Cardiac septum (tissue), 1 donor: ENCODE measurements at places on chromosomes 1 and 21. TPM values are rescaled to one million over a fixed set of nuclear protein-coding genes. Genes with fewer than 3 reads are reported as not detected.

Gene PTPN14
- total RNA-seq = 67.7 TPM

Gene ASPM
- total RNA-seq = 0.57 TPM

Gene TNFAIP8L2
- 0.86 TPM for total RNA-seq

Gene CFHR1
- total RNA-seq = not detected

Gene CD2
- total RNA-seq = 0.75 TPM

Gene SDC3
- 29.7 TPM for total RNA-seq

Gene CRP
- total RNA-seq = not detected

Gene CHI3L2
- total RNA-seq = 0.57 TPM

Gene SLAMF6
- total RNA-seq = 0.13 TPM

Gene S100A2
- total RNA-seq = 5.0 TPM

Gene FAM177B
- not detected for total RNA-seq

Gene ANKRD45
- total RNA-seq = 0.32 TPM

Gene CHODL
- 0.57 TPM for total RNA-seq

Gene ELAPOR1
- 0.30 TPM for total RNA-seq

Gene NES
- total RNA-seq = 699 TPM

Gene ZFP69B
- total RNA-seq = 1.3 TPM

Gene PCAT6
- total RNA-seq = 1.7 TPM

Gene SLAMF1
- total RNA-seq = 1.0 TPM

Gene PPOX
- 12.9 TPM for total RNA-seq

Gene BMP8A
- total RNA-seq = 1.5 TPM

Gene SPRR4
- not detected for total RNA-seq

Gene METTL25B
- total RNA-seq = 14.7 TPM

Gene LCE1E
- not detected for total RNA-seq

Gene KRTAP21-3
- total RNA-seq = not detected

Gene KIF1B
- 93.6 TPM for total RNA-seq

Gene SPRR3
- not detected for total RNA-seq

Gene CELA3A
- not detected for total RNA-seq

Gene RORC
- total RNA-seq = 5.9 TPM

Gene FCGR1A
- total RNA-seq = 8.1 TPM

Gene OR2L8
- not detected for total RNA-seq

Gene GBP6
- not detected for total RNA-seq

Gene RHBDL2
- not detected for total RNA-seq

Gene KRTAP10-9
- not detected for total RNA-seq

Gene ADCY10
- 0.97 TPM for total RNA-seq

Gene FAM131C
- 3.0 TPM for total RNA-seq

Gene FLG2
- not detected for total RNA-seq

Gene LYSMD1
- total RNA-seq = 12.5 TPM

Gene KIF26B
- total RNA-seq = 1.1 TPM

Gene FAM72A
- total RNA-seq = 0.35 TPM

Gene SERINC2
- total RNA-seq = 2.8 TPM

Gene BSDC1
- total RNA-seq = 41.3 TPM

Gene YBEY
- total RNA-seq = 14.1 TPM

Gene ARHGEF16
- 0.57 TPM for total RNA-seq

Gene XCL2
- total RNA-seq = not detected

Gene TLCD4
- total RNA-seq = 91.6 TPM

Gene OR2W3
- total RNA-seq = not detected

Gene LRRC38
- 0.73 TPM for total RNA-seq

Gene KRTAP19-1
- total RNA-seq = not detected

Gene CGN
- total RNA-seq = 0.19 TPM

Gene SPATC1L
- 7.3 TPM for total RNA-seq

Gene KRTAP10-5
- total RNA-seq = not detected

Gene EFNA1
- total RNA-seq = 30.2 TPM

Gene KRTAP13-2
- total RNA-seq = not detected

Gene CITED4
- total RNA-seq = 8.7 TPM
